CD4-positive, alpha-beta T cell treated with Interferon alpha-2 for 1 hour (primary cell): ENCODE measurements at places on chromosomes 12 and 14.
A peak's percentile ranks its signal among the peaks of the same experiment; 100 is the strongest.

GRCh38 chr12:89884952-89885351 lies 176.3 kb upstream of the ATP2B1 start:
- DNase-seq, result no peak

DNA sequence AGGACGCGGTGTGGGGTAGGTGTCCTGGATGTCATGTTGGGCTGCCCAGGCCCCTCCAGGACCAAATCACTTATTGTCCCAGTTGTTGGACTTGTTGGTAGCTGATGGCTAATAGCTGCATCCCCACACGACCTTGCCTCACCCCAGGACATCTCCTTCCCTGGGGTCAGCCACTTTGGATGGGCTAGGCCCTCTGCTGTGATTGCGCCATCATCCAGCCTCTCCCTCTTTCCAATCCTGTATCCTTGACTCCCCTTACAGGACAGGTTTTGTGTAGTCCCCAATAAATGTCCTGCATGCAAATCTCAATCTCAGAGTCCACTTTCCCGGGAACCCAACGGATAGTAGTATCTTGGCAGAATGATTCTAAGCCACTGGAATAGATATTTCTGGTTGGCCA lies 43.4 kb upstream of the CHST11 start:
- no peak for DNase-seq

GRCh38 chr14:65849558-65849957 lies 437.0 kb downstream of the FUT8 start:
- DNase-seq, result no peak

- no peak for DNase-seq
Measured at GRCh38 chr12:29316752-29317151, 64.2 kb downstream of the ERGIC2 start.

DNA sequence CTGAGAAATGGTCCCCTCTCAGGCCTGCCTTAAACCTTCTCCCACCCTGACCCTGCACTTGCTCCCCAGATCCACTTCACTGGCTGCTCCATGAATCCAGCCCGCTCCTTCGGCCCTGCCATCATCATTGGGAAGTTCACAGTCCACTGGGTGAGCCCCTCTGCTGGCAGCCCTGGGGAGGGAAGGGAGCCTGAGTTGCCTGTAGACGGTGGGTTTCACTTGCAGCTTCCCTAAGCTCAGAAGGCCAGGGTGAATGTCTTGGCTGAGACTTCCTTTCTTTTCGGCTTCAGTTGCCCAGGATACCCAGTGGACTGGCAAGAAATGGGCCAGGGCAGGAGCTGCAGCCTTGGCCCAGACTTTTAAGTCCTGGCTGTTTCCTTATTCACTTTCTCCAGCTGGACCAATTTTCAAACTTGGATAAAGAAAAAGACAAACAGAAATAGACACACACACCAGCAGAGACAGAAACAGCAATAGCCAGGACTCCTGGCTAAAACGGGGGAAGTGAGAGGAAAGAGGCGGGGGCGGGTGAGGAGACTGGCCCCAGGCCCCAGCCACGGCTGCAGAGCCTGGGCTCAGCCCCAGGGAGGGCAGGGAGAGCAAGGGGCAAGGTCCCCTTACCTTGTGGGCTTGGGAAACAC lies 2.0 kb downstream of the AQP6 start:
- no peak for DNase-seq

- DNase-seq, result no peak
Measured at GRCh38 chr12:58804749-58805148, 115.6 kb downstream of the LRIG3 start.

GRCh38 chr14:23454445-23454856 lies 15.1 kb upstream of the NGDN start:
- DNase-seq, result no peak

DNA sequence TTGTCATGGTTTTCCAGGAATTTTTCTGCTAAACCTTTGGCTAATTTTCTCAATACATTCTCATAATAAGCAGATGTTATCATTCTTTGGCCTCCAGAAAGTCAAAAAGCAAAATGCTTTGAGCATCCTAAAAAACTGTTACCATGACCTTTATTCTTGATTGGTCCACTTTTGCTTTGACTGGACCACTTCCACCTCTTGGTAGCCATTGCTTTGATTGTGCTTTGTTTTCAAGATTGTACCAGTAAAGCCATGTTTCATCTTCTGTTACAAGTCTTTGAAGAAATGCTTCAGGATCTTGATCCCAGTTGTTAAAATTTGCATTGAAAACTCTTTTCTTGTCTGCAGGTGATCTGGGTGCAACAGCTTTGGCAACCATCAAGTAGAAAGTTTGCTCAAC lies 180.1 kb downstream of the DUSP6 start:
- DNase-seq, result no peak

DNA sequence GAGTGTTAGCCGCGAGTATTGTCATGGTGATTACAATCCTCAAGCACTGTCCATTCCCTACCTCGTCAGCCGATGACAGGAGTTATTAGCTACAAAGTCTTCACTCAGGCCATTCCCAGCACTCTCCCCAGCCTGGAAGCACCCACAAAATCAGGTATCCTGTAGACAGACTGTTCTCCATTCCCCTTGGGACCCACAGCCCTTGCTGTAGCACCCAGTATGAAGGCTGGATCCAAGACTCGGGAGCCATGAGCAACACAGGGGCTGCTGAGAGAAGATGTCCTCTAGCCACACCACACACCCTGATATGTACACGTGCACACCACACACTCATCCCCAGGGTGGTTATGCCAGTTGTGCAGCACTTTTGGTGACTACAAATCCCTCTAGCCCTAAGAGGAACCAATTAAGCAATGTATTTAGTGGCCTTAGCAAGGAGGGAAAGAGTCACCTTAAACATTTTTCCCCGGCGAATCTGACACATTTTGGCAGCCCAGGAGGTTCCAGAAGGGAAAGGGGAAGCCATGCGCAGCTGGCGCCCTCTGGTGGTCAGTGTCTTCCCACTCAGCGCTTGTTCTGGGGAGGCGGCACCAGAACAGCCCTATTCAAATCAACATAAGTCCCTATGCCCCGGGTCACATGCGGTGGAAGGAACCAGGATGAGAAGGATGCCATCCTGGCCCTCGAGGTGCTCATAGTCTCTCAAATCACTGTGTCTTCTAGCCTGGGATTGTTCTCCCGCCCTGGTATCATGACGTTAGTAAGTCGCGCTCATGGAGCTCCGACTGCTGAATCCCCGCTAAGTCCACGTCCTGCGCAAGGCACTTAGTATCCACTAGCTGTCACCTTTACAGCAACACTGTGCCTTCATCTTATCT lies 96.9 kb downstream of the GCH1 start:
- peak; percentile 69 for DNase-seq
